ENCODE measurements at places on chromosomes 2 and 18.

DNA sequence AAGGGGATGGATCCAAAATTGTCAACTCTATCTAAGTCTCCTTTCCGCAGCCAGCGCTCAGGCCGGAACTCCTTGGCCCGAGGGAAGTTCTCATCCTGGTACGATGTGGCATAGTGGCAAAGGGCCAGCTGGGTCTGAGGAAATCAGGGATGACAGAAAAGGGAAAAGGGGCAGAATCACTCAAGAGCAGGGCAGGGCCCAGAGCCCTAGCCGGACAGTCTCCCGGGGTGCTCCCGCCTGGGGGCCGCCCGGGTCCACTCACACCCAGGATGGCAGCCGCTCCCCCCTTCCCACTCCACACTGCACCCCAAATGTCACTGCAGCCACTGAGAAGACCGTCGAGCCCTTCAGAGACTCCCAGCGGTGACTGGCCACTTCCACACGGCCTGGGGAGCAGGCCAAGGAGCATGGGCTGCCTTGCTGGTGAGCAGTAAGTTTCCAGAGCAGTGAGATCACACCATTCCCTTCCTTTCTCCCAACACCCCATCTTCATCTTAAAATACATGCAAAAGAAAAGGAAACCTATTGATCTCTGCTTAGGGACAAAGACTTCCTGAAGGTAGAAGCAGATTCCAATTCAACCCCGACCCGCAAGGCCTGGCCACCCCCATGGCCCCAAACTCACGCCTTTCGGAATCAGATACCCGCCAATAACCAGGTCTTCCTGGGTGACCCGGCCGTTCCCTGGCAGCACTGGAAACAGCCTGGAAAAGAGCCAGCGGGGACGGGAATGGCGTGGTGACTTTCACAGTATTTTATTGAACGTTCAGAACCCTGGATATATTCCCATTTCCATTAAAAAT lies 26.7 kb downstream of the CYP27C1 start:
- no peak for DNase-seq

GRCh38 chr2:225009768-225010167 lies 32.5 kb downstream of the DOCK10 start:
- no peak for DNase-seq

DNA sequence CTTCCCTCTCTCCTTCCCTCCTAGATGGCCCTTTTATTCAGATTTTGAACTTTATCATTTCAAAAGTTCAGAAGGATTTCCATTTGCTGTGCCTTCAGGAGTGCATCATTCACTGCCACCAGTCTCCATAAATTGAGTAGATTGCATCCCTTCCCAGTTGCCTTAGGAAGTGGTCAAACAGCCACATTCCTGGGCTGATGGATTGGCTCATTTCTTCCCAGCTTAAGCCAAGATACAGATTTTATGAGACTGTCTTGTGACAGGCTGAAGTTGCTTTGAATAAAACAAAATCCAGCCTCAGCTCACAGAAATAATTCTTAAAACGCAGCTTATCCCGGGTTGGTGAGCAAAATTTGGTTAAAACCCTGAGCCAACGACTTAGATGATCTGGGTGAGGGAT lies 9.8 kb downstream of the NRP2 start:
- no peak for DNase-seq

DNA sequence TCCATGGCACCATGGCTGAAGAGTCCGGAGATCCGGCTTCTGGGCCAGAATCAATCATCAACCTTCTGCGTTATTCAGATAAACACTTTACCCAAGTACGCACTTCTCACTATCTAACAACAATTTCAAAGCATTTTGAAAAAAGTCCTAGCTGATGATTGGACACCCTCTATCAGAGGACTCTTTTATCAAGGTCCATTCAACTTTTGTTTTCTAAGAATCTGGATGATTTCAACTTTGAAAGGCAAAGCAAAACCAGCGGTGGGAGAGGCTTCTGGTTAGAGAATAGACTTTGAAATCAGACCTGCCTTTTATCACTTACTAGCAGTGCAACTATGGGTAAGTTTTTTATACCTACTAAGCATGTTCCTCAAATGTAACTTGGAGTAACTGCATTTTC lies 293.6 kb upstream of the TNP1 start:
- DNase-seq, result no peak

DNA sequence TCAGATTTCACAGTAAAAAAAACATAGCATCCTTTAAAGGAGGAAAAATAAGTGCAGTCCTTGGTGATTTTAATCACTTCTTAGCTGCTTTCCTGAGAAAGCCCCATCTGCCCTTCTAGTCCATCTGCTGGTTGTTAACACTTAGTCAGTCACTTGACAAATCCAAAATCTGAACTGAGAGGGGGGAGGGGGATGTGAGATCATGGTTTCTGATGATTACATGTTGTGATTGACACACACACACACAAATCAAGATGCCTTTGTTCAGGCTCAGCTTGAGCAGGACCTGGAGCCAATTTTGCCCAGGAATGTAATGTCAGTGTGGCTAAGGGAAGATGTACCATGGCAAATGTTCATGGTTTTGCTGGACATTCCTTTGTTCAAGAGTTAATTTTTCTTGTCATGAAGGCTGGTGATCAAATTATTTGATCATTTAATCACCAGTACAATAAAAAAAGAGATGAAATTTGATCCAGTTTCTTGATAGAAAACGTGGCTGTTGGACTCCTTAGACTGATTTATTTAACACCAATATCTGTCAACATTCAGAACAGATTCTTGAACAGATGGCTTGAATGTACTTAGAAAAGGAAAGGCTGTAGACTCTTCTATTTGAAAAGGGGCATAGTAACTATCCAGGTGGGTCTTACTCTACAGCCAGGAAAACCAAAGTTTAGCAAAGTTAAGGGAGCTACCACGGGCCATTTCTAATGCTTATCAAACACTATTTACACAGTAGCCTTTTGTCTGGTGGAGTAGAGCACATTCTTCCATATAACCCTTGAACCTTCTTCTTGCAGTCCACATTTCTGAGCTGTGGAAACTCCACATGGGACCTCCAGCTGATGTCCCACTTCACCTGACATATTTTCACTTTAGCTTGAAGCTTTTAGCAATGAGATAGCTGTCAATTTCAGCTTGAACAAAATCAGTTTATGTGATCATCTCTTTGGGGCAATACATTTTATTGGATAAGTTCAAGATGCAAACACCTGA lies 408.7 kb downstream of the PIK3C3 start:
- DNase-seq, result no peak

GRCh38 chr2:10392951-10393639 lies 55.0 kb downstream of the ODC1 start:
- no peak for DNase-seq

DNA sequence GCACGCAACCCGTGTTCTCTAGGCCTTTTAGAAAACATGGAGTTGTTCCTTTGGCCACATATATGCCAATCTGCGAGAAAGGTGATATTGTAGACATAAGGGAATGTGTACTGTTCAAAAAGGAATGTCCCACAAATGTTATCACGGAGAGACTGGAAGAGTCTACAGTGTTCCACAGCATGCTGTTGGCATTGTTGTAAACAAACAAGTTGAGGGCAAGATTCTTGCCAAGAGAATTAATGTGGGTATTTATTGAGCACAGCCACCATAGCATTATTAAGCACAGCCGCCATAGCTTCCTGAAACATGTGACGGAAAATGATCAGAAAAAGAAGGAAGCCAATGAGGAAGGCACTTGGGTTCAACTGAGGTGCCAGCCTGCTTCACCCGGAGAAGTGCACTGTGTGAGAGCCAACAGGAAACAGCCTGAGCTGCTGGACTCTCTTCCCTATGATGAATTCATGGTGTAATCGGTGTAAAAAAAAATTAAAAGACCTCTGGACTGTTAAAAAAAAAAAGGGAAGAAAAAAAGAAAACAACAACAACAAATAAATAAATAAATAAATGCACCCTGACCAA lies 29.0 kb upstream of the REL start:
- DNase-seq, result no peak

DNA sequence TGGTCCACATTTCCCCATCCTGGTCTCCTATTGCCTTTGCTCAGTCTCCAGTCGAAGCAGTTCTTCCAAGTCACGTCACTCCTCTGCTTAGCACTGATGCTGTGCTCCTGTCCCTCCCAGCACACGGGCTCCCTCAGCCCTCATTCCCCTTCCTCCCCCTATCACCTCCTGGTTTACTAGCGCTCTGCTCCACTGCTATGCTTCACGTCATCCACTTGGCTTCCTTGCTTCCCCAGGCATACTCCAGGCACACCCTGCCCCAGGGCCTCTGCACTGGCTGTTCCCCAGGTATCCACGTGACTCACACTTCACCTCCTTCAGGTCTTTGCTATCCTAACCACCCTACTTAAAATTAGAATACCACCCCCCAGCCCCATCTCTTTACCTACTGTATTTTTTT lies 269.3 kb downstream of the GLI2 start:
- DNase-seq, result no peak

DNA sequence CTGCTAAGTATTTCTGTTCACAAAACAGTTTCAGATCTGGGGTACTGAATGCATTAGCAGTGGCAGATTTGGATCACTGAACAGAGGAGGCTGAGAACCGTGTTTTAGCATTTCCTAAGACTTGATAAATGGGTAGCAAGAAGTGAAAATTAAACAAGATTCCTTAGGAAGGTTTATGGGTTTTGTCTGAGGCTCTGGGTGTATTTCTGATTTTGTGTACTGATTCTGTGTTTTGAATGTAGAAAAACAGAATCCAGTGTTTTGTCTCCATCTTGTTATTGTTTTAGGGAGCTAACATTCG lies 1.4 kb downstream of the FAM117B start:
- DNase-seq, result no peak

DNA sequence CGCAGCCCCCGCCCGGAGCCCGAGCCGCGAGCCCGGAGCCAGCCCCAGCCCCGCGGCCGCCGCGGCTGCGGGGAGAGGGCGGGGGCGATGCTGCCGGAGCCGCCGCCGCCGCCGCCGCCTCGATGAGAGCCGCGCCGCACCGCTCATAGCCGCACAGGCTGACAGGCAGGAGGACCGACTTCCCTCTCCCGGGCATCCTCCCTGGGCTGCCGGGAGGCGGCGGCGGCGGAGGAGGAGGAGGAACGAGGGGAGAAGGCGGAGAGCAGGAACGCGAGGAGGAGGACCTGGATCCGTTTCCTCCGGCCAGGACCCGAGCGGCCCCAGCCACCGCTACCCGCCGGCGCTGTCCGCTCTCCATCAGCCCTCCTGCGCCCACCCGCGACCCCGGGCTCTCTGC lies 370 bp downstream of the KLHL29 start:
- no peak for DNase-seq

GRCh38 chr2:27243391-27244130 lies 19.3 kb downstream of the SLC30A3 start:
- DNase-seq, result no peak

DNA sequence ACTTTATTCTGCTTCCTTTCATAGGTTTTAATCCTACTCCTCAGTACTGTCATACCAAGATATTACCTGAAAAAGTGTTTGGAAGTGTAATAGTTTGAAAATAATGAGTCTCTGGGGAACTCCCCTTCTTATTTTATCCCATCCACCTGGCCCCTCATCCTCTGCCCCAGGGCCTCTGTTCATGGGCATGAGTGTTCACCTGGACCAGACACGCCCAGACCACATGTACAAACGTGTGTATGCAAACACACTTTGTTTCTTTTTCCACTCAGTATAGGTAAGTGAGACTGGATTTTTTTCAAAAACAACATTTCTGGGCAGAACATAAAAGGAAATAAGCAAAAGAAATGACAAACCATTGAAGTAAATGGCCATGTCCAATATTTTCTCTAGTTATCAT lies 62.1 kb upstream of the THSD7B start:
- DNase-seq, result no peak

DNA sequence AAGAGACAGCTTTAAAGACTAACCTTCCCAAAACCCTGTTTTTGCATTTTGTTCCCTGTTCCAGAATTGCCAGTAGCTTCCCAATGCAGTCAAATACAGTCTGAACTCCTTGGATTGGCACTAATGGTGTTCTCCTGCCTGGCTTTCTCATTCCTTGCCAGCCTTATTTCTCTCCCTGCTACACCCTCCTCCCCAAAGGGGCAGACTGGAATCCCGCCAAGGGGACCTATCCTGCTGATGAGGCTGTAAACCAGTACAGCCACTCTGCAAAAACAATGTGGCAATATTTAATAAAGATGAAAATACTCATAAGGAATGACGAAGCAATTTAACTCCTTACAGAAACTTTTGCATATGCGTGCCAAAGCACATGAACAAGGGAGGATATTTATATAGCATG lies 4.5 kb upstream of the SLC4A5 start:
- no peak for DNase-seq

DNA sequence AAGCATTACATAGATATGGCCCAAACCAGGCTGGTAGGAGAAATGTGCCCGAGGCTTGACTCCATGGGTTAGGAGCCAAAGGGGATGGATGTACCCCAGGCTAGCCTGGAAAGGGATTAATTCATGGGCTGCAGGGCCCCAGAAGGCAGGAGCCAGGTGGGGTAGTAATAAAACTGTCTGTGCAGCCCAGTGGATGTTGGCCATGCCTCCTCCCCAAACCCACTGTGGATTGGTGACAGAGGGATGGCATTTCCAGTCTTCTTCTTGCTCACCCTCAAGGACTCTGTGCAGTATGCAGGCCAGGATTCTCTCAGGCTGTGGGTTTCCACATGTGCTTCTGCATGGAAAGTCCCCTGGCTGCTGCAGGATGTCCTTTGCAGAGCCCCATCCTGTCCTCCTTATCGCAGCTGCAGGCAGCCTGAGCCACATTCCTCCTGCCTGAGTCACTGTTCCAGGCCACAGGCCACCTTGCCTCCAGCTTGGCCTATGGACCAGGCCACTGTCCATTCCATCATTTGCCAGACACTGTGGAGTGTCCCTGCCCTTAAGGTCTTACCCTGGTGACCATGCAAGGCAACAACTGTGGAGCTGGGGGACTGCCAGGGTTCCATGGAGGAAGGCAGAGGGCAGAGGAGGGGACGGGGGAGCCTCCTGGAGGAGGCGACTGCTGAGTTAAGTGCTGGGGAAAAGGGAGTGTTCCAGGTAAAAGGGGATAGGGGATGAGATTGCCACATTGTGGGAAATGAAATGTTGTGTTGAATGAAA lies 38.9 kb downstream of the INO80C start:
- DNase-seq, result no peak
